ENCODE measurements at places on chromosomes 7 and 10.

- peak; percentile 94 for DNase-seq
Observed at GRCh38 chr10:3873728-3874461, 88.9 kb upstream of the KLF6 start.

- no peak for DNase-seq
Observed at GRCh38 chr10:90937645-90938258, 16.9 kb upstream of the ANKRD1 start.

- no peak for DNase-seq
Observed at GRCh38 chr10:121159670-121160069, 308.5 kb downstream of the WDR11 start.

- no peak for DNase-seq
Observed at GRCh38 chr10:43392748-43393147, 16.2 kb downstream of the HNRNPF start.

- DNase-seq: no peak
Observed at GRCh38 chr10:17836942-17837341, 27.8 kb downstream of the MRC1 start.

GRCh38 chr7:14395860-14396259 lies 406.4 kb upstream of the ETV1 start:
- DNase-seq: no peak

DNA sequence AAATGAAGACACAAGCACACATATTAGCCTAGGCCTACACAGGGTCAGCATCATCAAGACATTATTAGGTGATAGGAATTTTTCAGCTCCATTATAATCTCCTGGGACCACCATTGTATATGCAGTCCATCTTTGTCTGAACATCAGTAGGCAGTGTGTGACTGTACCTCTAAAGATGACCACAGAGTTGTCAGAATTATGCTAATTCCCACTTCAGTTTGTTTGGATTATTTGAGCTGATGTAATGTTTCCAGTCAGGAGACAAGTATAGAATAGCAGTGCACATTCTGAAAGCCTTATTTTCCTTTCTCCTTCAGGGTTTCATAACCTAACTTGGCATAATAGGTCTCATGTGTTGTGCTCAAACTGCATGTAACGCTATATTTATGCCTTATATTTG lies 306.4 kb downstream of the NXPH1 start:
- DNase-seq: no peak

- DNase-seq: no peak
Observed at GRCh38 chr10:62323751-62324150, 50.4 kb upstream of the ZNF365 start.

GRCh38 chr7:154306036-154306435 lies 253.8 kb downstream of the DPP6 start:
- no peak for DNase-seq

DNA sequence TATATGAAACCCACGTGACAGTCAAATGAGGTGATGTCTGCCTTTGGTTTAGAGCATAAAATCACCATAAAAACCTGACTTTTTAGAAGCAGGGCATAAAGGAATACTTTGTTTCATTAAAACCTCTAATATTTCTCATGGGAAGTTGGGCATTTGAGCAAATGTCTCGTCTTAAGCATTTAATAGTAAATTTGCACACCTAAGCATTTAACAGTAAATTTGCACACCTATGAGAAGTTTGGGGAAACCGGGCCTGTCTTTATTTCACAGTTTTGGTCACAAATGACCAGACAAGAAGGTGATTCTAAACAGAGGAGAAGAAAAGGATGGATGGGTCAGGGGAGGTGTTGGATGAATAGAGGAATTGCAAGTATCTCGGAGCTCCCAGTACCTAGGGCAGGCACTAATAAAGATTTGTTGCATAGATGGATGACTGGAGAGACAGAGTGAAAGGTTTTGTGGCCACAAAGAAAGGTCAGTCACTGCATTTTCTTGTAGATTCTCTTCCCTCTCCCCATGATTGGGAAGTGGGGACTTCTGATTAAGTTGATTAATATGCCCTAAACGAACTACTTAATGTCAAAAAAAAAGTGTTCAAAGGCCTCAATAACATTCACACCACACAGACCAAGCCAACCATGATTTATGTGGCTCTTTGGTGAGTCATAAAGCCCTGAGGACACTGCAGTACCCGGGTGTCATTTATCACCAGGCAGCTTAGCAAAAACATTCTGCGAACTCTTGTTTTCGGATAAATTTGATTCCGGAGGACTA lies 158.2 kb downstream of the SPAG6 start:
- DNase-seq: no peak

DNA sequence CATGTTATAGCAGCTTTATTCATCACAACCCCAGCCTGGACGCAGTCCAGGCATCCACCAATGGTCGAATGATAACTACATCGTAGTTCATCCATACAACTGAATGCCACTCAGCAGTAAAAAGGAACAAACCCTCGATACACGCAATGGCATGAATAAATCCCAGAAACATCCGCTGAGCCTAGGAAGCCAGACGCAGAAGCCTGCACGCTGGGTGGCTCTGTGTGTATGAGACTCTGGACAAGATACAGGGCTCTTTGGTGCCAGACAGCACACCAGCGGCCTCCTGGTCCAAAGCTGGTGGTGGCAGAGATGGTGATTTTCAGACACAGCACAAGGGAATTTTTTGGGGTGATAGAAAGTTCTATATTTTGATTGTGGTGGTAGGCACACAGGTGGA lies 10.0 kb upstream of the CRYGN start:
- DNase-seq: no peak

GRCh38 chr7:45311597-45311996 lies 154.0 kb downstream of the RAMP3 start:
- DNase-seq: no peak

- DNase-seq: no peak
Observed at GRCh38 chr10:116043861-116044260, 229.1 kb downstream of the GFRA1 start.

DNA sequence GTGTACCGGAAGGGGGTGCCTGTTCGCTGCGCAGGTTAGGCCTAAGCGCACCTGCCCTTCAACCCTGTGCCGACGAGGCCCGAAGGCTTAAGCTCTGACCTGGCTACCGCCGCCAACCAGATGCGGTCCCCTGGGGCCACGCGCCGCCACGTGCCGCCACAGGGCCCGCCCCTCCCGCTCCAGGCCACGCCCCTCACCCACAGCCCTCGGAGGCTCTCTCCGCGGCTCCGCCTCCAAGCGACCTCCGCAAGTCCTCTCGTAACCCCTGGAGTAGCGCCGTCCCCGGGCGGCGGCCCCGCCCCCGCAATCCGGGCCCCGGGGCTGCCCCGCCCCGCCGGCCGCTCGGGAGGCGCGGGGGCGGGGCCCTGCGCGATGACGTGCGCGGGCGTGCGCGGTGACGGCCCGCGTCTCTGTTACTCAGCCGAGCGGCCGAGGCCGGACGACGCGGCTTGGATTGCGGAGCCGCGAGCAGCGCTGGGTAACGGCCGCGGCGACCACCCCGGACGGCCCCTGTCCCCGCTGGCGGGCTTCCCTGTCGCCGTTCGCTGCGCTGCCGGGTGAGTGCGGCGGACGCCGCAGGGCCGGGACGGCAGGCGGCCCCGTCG lies at the start of gene MAPK8:
Gene MAPK8, plus strand, starts transcription at position 413 of the 605 bp plus-strand sequence. CDS start 94,984 bp downstream, outside the sequence.
- peak; percentile 74 for DNase-seq

DNA sequence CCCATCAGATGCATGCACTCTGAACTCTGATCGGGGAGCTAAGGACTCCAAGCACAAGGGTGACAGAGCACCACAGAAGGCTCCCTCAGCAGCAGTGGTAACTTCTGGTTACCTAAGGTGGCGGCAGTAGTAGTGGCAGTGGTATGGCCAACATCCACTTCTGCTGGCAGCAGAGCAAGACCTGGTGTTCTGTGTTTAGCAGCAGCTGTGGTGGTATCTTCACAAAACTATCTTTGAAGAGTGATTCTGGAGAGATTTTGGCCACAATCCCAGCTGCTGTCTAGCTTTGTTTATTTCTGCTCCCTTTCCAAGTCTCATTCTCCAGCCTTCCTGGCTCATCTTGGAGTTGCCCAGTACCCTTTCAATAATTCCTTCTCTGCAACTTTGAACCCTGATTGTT lies 102.4 kb upstream of the LRGUK start:
- no peak for DNase-seq

GRCh38 chr10:47050618-47051455 lies 139.6 kb downstream of the PTPN20 start:
- DNase-seq: no peak

GRCh38 chr10:43872644-43873043 lies 224.0 kb upstream of the ZNF32 start:
- DNase-seq: no peak

GRCh38 chr7:44765579-44766415 lies 17.1 kb downstream of the ZMIZ2 start:
- DNase-seq: no peak

DNA sequence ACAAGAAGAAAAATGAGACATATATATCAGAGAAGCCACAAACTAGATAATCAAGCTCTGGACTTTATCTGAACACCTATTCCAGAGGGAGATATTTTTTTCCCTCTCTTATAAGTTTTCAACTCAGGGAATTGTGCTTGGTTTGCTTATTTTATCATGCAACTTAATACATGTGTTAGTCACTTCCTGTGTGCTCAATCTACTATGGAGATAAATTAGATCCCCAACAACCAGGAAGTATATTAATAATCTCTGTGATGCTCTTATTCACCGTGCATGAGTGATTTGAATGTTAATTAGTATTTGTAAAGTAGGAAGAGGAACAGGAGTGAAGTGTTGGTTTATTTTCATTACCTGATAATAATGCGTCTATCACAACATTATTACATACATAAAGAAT lies 38.8 kb upstream of the ZNF365 start:
- no peak for DNase-seq

- no peak for DNase-seq
Observed at GRCh38 chr7:108073305-108074070, 56.7 kb downstream of the LAMB4 start.

DNA sequence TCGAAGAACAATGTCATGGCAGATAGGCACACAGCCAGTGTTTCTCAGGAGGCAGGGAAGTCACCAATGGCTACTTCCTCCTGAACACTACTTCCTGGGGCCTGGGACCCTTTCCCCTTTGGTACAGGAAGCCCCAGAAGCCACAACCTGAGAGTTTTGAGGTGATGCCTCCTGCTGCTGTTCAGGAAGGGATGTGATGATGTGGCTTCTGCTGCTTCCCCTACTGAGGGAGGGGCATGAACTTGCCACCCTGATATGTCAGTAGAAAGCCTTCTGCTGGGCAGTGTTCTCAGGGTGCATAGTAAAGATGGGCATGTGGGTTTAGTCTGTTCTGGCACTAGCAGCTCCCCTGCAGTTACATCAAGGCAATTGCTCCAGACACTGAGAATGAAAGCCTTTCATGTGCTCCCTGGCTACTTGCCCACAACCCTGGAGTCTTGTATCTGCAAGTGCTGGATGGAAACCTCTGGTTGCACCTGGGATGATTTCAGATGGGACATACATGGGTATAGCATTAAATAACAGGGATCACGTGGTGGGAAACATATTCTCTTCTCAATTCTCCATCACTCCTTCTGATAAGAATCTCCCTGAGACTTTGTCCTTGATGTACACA lies 69.3 kb downstream of the ADRA2A start:
- DNase-seq: no peak

DNA sequence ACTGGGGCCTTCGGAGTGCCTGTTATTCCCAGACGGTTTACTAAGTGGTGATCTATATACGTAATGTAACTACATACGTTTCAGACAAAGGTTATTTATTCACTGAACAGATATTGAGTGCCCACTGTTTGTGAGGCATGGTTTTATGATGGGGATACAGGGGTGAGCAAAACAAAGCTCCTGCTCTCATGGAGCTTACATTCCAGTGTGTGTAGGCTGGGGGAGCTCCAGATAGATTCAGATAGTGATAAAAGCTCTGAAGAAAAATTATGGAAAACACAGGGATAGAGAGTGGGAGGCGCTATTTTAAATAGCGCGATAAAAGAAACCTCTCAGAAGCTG lies 466 bp upstream of the DNAJB12 start:
- no peak for DNase-seq

- DNase-seq: no peak
Observed at GRCh38 chr10:89185658-89186057, 21.5 kb downstream of the CH25H start.

DNA sequence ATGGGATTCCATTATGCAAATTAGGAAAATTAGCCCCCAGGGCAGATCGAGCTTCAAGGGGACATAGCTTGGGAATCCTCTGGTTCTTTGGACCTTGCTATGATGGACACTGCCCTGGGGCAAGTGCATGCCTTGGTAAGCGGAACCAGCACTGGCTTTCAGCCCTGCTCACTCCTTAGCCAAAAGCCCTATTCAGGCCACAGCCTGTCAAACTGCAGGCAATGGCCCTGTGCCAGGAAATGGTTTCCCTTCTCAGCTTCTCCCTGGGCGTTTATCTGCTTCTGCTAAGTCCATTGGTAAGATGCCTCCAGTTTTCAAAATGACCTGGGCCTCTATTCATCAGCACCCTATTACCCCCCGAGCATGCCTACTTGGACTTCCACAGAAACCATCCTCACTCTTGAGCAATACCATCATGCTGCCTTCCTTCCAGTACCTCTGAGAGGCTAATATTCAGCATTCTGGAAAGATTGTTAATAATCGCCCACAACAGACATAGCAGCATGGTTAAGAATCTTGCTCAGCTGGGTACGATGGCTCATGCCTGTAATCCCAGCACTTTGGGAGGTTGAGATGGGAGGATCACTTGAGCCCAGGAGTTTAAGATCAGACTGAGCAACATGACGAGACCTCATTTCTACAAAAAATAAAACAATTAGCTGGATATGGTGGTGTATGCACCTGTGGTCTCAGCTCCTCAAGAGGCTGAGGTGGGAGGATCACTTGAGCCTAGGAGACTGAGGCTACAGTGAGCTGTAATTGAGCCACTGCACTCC lies 918.6 kb upstream of the AUTS2 start:
- no peak for DNase-seq

GRCh38 chr7:96719164-96719563 lies 9.5 kb upstream of the SEM1 start:
- no peak for DNase-seq

All from GM12864 (cell line).